ENCODE measurements at places on chromosomes 16 and 17.

DNA sequence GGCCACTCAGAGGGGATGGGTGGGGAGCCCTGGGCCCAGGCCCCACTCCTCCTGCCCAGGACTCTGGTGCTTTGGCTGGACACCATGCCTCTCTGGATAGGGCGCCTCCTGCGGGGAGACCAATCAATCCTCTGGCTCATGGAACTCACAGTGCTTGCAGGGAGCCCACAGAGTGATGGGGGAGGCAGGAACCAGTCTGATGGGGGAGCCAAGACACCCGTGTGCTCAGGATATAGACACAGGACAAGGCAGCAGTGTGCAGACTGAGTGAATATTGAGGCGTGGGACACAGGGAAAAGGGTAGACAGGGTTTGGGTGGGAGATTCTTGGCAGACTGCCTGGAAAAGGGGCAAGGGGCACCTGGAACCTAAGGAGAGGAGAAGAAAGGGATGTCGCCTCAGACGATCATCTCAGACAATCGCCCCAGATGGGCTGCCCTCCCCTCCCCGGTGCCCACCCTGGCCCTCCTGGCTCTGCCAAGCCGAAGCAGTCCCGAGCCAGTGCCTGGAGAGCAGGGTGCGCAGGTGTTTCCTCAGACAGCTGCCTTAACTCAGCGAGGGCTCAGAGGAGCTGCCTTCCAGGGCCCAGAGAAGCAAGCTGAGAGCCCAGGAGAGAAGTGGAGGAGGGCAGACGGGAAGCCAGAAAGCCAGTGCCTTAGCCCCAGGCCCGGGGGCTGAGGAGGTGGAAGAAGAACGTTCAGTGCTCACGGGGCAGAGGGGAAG, 37.4 kb upstream of the DLX4 start:
- DNase-seq = no peak

DNA sequence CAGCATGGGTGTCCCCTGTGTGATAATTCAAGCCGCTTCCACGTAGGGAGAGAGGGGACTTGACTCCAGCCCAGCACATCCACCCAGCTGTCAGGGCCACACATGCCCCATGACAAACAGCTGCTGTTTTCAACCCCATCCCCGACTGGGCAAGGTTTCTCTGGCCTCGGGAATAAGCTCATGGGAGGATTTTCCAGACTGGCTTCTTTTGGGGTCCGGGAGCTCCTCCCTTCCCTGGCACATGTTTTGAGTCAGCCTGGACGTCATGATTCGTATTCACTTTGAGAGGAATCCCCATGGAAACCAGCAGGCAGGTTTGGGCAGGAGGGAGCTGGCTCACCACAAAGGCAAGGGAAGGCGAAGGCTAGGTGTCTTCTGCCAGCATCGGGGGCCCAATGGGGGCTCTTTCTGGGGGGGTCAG, 156.4 kb downstream of the CMIP start:
- no peak for DNase-seq

DNA sequence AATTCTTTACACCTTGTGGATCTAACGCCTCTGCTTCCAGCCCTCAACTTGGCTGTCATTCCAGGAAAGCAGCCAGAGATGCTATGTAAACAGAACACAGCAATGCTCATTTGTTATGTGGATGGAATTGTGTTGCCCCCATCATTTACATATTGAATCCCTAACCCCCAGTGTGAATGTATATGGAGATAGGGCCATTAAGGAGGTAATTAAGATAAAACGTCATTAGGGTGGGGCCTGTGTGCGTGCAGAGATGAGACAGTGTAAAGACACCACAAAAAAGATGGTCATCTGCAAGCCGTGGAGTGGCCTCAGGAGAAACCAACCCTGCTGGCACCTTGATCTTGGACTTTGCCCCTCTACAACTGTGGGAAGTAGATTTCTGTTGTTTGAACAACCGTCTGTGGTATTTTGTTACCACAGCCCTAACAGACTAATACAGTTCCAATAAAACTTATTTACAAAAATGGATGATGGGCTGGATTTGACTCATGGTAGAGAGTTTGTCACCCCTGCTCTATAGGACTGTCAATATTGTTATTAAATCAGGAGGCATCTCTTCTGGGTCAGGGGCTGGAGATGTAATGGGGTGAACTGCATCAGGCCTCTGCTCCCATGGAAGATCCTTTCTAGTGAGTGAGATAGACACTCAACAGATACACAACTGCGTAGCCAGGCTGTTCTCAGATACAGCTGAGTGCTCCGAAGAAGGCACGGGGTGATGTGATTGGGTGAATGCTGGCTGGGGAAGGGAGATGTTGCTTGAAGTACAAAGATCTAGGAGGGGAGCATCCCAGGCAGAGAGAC, 339.0 kb downstream of the SNX29 start:
- no peak for DNase-seq

DNA sequence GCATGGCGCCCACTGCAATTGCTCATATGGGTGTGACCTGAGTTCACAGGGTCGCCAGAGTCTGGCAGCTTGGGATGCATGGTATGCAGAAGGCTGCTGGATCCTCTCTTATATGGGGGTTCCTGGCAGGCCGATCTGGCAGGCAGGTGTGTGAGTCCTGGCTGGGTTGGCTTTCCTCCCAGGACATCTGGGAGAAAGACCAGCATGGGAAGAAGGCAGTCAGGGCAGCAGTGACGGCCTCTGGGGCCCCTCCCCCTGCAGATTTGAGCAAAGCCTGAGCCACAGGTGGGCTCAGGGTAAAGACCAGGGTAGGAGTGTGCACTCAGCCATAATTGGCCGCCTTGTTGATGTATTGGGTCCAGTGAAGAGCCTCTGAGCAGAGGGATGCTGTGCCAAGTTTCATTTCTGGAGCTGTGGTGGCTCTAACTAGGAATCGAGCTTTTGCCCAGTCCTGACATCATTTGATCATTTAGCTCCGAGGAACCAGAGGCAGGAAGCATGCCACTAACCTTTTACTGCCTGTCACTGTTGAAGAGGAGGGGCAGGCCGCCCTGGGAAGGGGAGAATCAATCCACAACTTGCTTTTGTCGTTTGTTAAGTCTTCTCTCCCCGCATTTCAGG, 174.3 kb downstream of the CCDC182 start:
- DNase-seq = no peak

DNA sequence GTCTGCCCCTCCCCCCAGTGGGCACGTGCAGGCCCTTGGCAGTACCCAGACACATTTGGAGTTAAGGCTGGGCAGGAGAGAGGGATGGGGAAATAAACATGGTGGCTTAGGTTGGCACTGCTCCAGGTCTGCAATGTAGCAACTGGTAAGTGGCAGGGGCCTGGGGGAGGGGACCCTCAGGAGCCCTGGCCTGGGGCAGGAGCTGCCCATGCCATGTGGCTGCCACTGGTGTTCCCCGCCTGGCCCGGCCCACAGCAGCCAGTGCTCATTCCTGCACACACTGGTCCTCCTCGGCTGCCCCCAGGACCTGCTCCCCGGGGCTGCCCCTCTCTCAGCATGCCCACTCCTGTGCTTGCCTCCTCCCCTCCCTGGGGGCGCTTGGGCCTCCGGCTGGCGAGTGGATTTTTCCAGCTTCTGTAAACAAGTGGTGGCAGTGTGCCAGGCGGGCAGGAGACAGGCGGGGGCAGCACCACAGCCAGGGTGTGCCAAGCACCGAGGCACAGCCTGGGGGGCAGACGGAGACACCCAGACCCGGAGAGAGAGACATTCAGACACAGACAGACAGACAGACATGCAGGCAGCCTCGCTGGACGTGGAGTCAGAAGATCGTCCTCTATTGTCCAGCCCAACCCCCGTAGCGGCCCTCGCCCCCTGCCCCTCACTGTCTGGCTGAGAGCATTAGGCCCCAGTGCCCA, 9.4 kb downstream of the THRA start:
- DNase-seq = no peak

- no peak for DNase-seq
These were observed 13.3 kb upstream of the OR1F1 start for GRCh38 chr16:3174618-3175148.

- DNase-seq = no peak
These were observed 109.9 kb downstream of the VPS53 start for GRCh38 chr17:604765-605164.

- no peak for DNase-seq
These were observed 52.9 kb downstream of the TTC19 start for GRCh38 chr17:16052486-16052885.

GRCh38 chr16:27489906-27490305, 59.8 kb downstream of the GTF3C1 start:
- DNase-seq = no peak

DNA sequence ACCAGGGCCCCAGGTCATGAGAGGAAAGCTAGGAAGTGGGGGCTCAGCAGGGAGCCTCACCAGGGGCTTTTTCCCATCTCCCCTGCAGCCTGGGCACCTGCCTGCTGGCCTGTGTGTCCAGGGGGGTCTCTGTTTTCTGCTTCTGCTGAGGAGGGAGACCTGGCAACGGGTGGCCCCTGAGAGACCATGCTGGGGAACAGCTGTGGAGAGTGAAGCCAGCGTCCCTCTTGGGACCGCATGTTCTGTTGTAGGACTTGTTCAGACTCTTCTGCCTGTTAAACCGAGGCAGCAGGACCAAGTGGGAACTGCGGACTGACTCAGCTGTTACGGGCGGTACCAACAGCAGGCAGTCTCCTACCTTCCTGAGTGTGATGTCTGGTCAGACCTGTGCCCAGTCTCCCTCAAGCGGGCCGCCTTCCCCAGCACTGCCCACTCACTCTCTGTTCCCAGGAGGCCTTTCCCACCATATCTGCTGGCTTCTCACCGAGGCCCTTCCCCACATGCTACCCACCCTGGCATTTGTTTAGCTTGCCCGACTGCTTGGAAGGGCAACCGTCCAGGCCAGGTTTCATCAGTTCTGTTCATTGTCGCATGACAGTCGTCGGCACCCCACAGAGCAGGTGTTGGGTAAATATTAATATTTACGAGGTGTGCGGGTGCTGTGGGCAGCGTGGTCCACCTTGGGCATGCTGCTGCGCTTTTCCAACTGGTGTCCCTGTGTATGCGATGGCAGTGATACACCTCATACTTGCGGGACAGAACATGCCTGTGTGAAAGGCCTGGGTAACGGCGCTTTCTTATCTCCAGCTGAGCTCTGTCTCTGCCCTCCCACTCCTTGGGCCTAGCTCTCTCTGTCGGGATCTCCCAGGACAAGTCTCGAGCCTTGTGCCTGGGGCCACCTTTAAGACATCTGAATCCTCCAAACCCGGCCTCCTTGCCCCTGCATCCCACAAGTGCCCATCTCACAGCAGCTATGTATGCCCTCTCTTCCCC, 69.4 kb downstream of the MPRIP start:
- DNase-seq = no peak

- DNase-seq = peak; percentile 58
These were observed 694 bp downstream of the NF1 start for GRCh38 chr17:31095236-31096105.

GRCh38 chr16:15925631-15926030, 23.8 kb upstream of the ABCC1 start:
- DNase-seq = no peak

DNA sequence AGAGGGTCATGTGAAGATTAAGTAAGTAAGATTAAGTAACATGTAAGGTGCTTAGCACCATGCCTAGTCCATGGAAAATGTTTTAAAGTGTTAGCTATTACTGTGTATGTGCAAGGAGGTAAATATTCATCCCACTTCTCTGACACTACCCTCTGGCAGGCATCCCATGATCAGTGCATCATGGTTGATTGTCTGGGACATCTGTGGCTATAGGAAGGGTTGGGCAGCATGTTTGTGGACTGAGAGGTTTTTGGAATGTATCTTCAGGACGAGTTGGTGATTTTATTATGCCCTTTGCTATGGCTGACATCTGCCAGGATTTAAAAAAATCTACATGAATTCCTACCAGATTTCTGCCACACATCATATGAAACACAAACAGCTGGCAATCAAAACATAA, 6.5 kb upstream of the TAOK1 start:
- no peak for DNase-seq

DNA sequence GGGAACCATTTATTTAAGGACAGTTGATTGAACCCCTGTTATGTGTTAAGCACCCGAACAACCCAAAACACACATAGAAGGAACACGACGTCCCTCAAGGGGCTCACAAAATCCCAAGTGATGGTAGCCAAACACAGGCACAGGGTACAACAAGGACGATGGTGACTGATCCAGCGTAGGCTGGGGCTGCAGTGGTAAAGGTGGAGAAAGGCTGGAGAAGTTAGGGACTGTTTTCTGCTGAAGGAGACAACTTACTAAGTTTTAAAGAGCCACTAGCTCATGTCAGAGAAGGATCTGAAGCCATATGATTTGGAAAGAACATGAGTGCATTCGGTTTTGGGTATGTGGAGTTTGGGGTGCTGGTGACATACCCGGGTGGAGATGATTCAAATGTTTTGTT, 229.6 kb upstream of the TNRC6C start:
- DNase-seq = no peak

DNA sequence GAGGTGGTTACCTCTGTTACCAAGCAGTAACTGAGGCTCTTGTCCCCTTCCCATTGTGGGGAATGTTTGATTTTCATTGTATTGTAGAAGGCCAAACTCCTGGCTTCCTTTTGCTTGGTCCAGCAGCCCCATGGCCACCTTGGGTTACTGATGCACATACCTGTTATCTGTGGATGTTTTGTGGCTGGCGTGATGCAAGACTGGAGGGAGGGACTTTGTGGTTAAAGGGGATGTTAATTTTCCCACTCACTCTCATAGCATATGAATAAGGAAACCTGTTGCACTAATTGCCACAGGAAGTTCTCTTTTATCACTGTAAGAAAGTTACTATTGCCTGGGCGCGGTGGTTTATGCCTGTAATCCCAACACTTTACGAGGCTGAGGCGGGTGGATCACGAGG, 168.6 kb upstream of the HS3ST4 start:
- no peak for DNase-seq

DNA sequence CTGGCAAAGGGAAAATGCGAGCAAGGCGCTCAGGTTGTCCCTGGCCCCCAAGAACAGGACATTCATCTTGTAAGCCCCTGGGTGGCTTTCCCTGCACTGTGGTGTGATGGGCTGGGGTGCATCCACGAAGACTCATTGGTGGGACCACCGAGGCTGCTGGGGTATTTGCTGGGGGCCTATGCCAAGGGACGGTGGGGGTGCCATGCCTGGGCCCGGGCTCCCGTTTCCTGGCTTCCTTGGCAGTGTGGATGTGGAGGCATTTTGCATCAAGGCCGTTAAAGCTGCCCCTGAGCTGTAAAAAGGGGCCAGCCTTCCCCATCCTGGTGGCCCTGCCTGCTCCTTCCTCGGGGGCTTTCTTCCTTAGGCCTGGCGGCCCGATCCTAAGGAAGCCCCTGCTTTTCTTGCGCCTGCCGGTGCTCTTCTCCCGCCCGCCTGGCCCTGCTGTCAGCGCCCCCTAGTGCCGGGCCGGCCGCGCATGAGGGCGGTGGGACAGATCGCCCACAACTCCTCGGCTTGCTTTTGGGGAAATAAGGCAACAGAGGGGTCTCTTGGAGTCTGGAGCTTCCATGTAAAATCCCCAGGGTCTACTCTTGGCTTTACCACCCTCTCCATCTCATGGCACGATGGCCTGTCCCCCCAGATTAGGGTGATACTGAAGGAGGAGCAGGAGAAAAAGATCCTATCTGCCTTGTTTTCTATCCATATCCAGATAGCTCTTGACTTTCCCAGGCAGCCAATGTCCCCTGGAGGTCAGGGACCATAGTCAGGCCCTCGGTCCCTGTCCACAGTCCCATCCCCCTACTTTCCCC, 9.8 kb upstream of the TBX2 start:
- peak; percentile 58 for DNase-seq

- no peak for DNase-seq
These were observed 140.5 kb downstream of the SSH2 start for GRCh38 chr17:29789196-29790170.

GRCh38 chr16:46607529-46607928, 13.7 kb downstream of the SHCBP1 start:
- peak; percentile 58 for DNase-seq

All from B cell (primary cell).